GOT3 (cell line): ENCODE measurements at places on chromosomes 1 and 21.

DNA sequence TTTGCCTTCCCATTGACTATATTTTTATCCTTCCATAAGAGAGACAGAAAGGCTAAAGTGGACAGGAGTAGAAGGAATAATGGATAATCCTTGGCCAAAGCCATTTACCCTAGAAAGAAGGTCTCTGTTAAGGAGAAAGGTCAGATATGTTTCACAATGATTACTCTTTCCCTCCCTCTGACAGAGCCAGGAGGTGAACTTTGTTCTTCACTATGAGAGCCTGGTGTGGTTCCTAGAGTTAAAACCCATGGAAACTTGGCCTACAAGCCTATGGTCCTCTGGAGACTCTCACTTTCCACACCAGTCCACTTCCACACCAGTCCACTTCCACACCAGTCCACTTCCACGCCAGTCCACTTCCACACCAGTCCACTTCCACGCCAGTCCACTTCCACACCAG is 479.9 kb upstream of the ZP4 start:
- no peak for DNase-seq

- DNase-seq: no peak
Measured at GRCh38 chr1:192598589-192598988, 23.0 kb downstream of the RGS1 start.

DNA sequence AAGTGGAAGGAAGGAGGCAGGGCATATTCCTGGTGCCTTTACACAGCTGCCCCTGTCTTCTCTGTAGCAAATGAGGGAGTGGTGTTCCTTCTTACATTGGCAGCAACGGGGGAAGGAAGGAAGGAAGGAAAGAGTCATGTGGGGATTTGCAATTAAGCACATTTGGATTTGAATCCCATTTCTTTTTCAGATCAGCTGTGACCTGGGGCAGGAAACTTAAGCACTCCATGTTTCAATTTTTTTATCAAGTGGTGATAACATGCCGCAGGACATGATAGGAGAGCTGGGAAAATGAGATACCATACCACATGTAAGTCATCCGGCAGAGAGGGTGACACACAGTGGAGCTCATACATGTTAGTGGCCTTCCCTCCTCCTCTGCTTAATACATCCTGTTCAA is 186.8 kb downstream of the APP start:
- DNase-seq: no peak

DNA sequence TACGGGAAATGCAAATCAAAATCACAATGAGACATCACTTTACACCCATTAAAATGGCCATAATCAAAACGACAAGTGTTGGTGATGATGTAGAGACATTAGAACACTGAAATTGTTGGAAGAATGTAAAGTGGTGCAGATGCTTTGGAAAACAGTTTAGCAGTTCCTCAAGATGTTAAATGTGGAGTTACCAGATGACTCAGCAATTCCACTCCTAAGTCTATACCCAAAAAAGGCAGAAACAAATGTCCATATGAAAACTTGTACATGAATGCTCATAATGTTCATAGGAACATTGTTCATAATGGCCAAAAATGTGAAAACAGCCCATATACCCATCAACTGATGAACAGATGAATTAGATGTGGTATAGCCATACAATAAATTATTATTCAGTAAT is 267.4 kb downstream of the KCNH1 start:
- no peak for DNase-seq

- no peak for DNase-seq
Measured at GRCh38 chr1:2506901-2507565, 19.4 kb downstream of the PANK4 start.

DNA sequence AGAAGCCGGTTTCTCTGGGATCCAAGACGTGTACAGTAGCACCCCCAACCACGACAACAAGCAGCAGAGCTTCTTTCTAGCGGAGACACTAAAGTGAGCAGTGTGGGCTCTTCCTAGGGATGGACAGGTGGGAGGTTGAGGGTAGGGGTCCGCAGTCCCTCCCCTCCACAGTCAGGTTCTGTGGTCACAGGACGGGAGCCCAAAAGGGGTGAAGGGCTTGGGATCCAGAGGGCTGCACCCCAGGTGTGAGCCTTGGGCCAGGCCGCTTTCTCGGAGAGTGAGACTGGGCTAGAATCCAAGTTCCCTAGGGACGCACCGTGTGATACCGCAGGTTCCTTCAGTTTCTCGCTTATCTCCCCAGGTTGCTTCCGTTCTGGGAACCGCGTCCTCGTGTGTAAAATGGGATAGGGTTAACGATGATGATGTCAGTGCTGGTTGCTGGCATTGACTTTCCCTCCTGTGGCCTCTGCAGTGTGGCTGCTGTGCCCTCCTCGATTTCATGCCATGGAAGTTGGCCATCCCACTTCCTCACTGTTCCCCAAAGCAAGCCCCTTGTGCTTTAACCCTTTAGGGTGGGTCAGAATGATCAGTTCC is 17.3 kb upstream of the SELENON start:
- DNase-seq: no peak

GRCh38 chr1:61642475-61643232 is 82.3 kb downstream of the TM2D1 start:
- DNase-seq: no peak

DNA sequence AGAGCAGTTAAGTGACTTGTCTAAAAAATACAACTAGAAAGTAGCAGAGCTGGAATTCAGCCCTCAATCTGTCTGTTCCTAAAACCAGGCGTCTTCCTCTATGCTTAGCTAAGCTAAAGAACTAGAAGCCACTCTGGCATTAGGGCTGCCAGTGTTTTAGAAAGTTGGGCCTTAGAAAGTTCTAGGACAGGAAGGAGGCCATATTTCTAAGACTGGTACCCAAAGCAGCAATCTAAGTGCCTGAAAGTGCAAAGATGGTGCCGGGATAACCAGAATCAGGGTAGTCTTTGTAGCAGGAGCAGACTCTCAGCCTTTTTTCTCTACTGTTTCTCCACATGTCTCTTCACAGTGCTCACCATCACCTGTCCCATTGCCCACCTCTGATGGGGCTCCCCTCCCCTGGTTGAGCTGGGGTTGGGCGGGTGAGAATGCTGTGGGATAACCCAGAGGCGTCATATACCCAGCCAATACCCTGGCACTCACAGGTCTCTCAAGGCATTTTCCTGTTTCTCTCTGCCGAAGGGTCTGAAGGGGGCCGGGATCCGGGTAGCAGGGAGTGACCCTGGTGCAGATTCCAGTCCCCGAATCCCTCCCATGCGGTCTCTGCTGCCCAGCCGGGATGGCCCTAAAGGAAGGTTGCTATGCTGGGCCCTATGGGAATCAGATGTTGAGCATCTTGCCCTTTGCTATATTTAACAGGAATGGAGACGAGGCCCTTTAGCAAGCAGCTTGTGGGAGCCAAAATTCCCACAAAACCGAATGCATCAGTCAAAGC is 1.1 kb upstream of the RCSD1 start:
- DNase-seq: no peak

- no peak for DNase-seq
Measured at GRCh38 chr21:42391297-42391696, 4.6 kb downstream of the TMPRSS3 start.

DNA sequence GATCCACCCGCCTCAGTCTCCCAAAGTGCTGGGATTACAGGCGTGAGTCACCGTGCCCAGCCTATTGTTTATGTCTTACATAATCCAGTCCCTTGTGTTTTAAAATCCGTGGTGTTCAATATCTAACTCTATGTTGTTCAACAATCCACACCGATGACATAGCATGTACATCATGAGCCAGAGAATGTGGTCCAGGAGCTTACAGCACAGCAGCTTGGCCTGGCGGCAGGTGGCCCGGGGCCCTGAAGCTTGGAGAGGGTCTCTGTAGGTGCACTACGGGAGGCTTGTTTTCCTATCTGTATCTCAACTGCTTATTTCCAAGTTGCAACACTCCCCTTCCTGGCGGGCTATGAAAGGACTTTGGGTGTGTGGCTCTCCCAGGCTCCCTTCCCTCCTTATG is 138.4 kb downstream of the ADSS2 start:
- DNase-seq: no peak

- no peak for DNase-seq
Measured at GRCh38 chr1:232280910-232281309, 349.0 kb downstream of the SIPA1L2 start.

DNA sequence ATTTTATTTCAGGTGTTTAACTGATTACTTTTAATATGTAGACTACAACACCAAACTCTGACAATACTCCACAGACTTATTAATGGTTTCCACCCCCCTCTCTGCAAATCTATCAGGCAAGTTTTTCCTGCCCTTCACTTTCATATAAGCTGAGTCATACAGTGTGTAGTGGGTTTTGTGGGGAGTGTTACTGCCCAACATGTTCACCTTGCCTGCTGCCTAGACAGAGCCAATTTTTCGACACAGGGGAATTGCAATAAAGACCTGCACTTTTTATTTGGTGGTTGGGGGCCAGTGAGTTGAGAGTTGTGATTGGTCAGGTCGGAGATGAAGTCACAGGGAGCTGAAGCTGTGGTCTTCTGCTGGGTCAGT is 119.7 kb downstream of the PPIAL4G start:
- DNase-seq: no peak

GRCh38 chr1:221462345-221462744 is 279.5 kb downstream of the DUSP10 start:
- no peak for DNase-seq

GRCh38 chr21:25385911-25386474 is 221.3 kb downstream of the MRPL39 start:
- DNase-seq: no peak

DNA sequence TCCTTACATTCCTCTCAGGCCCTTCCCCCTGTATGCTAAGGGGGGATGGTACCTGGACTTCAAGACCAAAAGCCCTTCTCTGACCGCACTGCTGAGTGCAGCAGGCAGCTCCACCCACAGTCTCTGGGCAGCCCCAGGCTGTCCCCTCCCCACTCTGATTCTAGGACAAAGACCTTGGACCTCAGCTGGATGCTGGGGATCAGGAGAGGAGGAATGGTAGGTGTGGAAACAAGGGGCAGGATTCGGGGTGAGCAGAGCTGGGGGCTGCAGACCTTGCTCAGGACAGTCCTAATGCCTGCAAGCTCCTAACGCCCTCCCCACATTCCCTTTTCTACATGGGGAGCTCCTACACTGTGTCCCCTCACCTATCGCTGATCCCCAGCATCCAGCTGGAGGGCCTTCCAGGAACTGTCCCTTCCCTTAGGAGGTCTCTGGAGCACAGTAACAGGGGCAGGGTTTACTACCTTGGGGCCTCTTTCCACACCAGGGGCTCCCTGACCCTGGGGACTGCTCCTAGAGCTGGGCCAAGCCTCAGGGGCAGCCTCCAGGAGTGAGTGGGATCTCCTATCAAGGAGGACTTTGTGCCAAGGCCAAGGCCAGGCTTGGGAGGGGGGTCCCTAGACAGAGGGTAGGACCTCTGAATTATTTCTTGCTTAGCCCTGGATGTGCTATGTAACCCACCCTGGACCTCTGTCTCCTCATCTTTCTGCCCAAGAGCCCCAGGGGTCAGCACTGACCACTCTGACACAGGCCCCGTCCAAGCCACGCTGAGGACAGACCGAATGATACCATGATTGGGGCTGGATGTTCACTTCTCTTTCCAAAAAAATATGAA is 5.6 kb downstream of the CLDN19 start:
- no peak for DNase-seq

GRCh38 chr1:247111259-247111699 is 7.1 kb upstream of the ZNF669 start:
- no peak for DNase-seq
